ENCODE measurements at places on chromosomes 5 and 9.
A peak's percentile ranks its signal among the peaks of the same experiment; 100 is the strongest.

DNA sequence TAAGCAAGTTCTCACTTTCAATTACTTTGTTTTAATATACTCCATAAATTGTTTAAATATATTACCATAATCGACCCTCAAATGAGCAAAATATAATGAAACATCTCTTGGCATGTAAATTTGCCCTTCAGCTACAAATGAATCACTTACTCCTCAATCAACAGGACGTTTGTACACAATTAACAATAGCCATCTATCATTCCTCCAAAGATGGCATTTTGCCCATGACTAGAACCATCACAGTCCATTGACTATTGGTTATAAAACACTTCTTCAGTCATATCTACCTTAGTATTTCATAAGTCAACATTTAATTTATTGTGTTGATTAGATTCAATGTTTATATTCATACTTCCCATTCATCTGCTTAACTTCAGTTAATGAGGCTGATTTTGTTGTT, 127.2 kb downstream of the CTNND2 start:
- no peaks in the 10 kb centered on the region for H3K4me1 ChIP-seq
- no peaks in the 10 kb centered on the region for H3K36me3 ChIP-seq

- peaks cover 12% of the 10 kb centered on the region for H3K36me3 ChIP-seq
- H3K4me3 ChIP-seq, result no peak overlapping the region
- H3K27ac ChIP-seq, result peak overlapping the region; percentile 80
- H3K27me3 ChIP-seq, result no peaks in the 10 kb centered on the region
- no peak for DNase-seq
Observed at GRCh38 chr5:68274847-68275651, 59.5 kb downstream of the PIK3R1 start.

DNA sequence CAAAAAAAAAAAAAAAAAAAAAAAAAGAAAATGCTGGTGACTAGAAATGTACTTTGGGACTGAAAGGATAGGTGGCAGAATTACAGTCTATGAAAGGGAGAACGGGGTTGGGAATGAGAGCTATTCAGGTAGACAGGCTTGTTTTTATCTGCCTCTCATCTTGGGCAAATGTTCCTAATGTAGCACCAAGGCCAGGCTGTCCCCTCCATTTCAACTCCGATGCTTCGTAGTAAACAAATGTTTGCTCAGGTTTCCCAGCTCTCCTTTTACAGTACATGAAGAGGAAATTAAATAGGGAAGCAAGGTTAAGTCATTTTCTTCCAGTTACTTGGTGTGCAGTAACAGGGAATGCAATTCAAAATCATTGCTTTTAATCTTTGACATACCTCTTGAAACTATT, 4.4 kb upstream of the BASP1 start:
- H3K36me3 ChIP-seq, result no peaks in the 10 kb centered on the region
- no peaks in the 10 kb centered on the region for H3K4me1 ChIP-seq
- no peak overlapping the region for H3K4me3 ChIP-seq
- no peak for DNase-seq
- no peaks in the 10 kb centered on the region for H3K27me3 ChIP-seq

DNA sequence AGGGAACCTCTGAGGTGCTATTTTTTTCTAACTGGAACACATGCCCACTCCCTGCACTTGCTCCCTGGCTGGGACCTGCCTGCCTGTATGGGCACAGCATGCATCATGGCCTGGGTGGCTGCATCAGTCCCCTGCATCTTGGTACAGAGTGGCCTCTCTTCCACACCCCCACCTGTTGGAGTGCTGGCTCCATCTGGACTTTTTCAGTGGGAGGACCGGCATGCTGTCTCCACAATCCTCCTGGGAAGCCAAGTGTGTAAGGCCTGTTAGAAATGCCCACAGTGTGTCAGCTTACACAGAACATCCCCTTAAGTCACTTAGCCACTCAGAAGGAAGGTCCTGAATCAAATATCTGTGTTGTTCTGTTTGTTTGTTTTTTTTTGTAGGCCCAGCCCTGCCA, 102.9 kb downstream of the MARCHF3 start:
- H3K27ac ChIP-seq, result no peak overlapping the region
- H3K4me3 ChIP-seq, result no peak overlapping the region
- no peaks in the 10 kb centered on the region for H3K4me1 ChIP-seq
- H3K36me3 ChIP-seq, result no peaks in the 10 kb centered on the region
- no peaks in the 10 kb centered on the region for H3K27me3 ChIP-seq

- peak; percentile 23 for DNase-seq
- no peaks in the 10 kb centered on the region for H3K4me1 ChIP-seq
- no peaks in the 10 kb centered on the region for H3K36me3 ChIP-seq
Observed at GRCh38 chr5:14946815-14947620, 75.4 kb upstream of the ANKH start.

DNA sequence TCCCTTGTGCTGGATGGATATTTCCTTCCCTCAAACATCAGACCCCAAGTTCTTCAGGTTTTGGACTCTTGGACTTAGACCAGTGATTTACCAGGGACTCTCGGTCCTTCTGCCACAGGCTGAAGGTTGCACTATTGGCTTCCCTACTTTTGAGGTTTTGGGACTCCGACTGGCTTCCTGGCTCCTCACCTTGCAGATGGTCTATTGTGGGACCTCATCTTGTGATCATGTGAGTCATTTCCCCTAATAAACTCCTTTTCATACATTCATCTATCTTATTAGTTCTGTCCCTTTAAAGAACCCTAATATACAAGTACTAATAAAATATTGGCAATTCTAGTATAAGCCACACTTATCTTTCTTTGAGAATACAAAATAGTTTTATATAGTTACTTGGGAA, 1078.9 kb downstream of the CDH12 start:
- DNase-seq, result no peak
- no peaks in the 10 kb centered on the region for H3K27me3 ChIP-seq
- no peak overlapping the region for H3K27ac ChIP-seq
- H3K36me3 ChIP-seq, result no peaks in the 10 kb centered on the region

Data from SK-N-SH (cell line).